ENCODE measurements at places on chromosomes 12 and 14.

DNA sequence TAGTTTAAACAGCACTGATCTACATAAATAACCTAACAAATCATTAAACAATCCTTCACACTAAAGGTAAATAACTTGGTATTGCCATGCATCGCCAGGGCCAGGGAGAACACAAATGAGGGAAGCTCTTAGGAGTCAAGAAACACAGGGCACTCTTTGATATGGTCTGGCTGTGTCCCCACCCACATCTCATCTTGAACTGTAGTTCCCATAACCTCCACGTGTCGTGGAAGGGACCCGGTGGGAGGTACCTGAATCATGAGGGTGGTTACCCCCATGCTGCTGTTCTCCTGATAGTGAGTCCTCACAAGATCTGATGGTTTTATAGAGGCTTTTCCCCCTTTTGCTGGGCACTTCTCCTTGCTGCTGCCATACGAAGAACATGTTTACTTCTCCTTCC, 17.3 kb downstream of the TMEM132D start:
- DNase-seq = no peak

DNA sequence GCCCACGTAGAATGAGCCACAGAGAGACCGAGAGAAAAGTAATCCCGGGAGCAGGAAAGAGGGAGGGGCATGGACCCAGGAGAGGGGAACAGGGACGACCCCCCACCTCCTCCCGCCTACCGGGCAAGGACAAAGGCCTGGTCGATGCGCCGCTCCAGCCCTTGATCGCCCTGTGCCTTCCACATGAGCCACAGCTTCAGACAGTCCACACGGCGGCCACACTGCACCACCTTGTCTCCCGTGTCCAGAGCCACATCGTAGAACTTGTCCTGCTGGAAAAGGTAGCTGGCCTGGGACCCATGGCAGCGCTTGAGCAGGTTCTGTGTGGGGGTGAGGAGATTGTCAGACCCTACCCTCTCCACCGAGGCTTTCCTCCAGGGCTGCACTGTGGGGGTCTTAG, 20.5 kb upstream of the ZNF740 start:
- no peak for DNase-seq

DNA sequence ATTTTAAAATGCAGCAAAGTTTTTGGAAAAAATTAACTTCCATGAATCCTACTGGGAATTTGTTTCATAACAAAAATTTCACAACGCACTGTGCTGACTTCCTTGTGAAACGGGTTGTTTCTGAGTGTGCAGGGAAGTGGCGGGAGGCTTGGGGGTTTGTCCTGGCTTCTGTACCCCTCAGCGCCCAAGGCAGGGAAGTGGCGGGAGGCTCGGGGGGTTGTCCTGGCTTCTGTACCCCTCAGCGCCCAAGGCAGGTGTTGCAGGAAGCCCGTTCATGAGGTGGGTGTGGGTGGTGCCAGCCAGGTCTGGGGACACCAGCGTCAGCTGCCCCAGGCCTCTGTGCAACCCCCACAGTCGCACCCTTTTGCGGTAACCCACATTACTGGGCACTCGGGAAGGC, 25.1 kb downstream of the ADGRD1 start:
- DNase-seq = no peak

- DNase-seq = no peak
Measured at GRCh38 chr12:93415723-93416464, 25.9 kb downstream of the UBE2N start.

DNA sequence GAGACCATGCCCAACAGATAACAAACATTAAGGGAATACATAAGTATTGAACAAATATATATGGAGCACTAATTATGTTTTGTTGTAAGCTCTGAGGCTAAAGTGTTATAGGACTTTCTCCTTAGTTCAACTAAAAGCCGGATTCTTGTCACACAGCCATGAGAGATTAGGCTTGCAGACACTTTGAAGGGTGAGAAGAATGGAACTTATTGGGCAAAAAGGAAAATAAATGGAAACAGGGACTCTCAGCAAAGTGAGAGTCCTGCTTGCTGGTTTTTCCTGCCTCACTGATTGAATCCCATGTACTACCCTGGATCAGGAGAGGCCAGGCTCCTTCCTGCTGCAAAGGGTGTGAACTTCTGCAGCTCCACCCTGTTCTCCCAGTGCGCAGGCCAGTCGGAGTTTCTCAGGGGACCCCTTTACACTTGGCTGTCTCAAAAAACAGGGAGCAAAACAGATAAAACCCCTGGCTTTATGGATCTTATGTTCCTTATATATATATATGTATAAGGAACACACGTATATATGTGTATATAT, 77.1 kb upstream of the FUT8 start:
- DNase-seq = no peak

DNA sequence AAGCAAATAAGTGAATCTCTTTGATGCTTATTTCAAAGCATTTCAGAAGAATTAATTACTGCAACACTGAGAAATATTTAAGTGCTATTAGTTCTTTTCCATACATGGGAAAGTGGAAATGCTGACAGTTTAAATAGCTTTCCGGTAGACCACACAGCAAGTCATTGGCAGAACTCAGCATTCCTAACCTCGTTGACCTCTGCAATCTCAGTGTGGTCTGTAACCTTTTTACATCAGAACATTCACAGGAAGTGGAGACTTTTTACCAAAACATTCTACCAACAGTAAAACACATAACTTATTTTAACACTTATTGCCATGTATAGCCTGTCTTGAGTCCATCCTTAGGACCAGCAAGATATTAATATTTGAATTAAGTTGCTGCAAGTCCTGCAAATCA, 249.5 kb upstream of the DCN start:
- no peak for DNase-seq

GRCh38 chr14:86756521-86757190, 1226.7 kb downstream of the FLRT2 start:
- DNase-seq = no peak

DNA sequence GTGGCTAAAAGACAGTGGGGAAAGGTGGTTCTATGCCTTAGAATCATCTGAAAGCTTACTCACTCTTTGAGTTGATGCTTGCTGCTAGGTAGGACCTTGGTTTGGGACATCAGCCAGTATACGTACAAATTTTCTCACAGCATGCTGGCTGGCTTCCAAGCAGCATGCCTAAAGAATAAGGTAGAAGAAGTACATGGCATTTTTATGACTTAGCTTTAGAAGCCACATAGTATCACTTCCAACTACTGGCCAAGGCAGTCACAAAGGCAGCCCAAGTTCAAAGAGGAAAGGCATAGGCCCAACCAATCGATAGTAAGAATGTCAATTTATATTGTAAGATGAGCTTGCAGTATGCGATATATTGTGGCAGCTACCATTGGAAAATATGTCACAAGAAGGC, 284.2 kb upstream of the CAND1 start:
- no peak for DNase-seq

- DNase-seq = no peak
Measured at GRCh38 chr12:130775953-130776856, 60.1 kb upstream of the RIMBP2 start.

DNA sequence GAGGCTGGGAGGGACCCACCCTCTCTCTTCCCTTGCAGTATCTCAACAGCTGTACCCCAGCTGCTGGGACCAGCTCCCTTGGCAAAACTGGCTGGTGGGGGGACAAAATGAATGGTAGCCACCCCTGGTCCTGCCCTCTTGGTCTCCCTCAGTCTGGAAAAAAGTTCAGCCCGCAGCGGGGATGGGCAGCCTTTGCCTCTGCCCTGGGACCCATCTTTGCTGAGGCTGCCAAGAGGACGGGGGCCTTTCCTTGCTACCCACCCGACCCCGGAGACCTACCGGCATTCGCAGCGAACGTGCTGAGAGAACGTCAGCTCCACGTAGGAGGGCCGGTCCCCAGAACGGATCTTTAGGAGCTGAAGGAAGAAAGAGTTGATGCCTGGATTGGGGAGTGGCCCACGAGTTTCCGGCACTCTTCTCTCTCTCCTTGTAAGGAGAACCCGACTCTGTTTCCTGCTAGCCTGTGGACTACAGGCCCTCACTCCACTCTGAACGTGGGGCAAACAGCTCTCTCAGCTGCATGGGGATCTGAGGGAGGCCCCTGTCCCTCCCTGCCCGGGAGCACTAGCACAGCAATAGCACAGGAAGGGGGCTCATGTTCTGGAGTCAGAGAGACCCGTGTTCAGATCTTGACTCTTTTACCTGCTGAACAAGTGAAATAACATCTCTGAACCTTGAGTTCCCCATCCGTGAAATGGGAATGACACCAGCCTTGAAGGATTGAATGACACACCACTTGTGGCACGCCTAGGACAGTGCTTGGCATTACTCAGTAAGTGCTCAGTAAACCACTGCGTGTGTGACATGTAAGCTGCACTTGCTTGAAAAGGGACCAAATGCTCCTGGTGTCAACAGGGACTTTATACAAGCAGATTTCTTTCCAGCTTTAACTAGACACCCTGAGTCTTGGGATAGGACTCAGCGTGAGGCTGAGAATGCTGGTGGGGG, 6.9 kb downstream of the PGF start:
- no peak for DNase-seq

DNA sequence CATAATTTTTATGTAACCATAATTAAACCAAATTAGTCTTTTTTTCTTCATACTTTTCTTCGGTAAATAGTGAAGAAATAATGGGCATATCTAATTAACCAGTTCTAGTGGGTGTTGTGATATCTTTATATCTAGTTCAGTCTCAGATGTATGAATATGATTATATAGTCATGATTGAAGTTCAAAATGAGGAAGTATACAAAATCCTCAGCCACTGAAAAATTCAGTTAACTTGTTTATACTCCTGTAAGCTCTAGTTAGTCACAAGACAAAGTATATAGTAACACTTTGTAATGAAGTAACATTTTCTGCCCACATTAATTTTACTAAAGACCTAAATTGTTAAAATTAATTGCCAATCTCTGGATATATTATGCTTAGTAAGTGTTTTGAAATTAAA, 46.5 kb downstream of the CAND1 start:
- no peak for DNase-seq

DNA sequence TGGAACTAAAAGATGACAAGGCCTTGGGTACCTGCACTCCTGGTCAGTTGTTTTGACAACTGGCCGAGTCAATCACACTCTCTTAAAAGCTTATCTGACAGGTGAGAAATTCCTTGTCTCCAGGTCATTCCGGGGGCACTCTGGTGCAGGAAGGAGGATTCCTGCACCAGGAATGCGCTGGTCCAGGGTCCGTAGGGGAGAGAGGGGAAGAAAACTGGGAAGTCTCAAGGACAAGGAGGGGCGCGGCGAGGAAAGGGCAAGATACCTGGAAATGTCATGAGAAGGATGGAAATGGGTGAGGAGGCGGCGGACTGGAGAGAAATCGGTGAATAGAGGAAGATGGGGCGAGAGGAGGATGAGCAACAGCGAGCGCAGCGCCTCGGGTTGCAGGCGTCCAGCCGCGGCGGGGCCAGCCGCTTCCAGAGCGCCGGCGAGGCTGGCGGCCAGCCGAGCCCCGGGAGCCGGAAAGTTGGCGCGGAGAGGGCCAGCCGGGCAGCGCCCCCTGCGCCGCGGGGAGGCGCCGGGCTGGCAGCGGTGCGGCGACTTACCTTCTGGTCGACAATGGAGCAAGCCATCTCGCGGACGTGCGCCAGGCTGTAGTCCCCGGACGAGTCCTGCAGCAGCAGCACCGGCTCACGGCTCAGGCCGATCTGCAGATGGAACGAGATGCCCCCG, 809 bp downstream of the PRKD1 start:
- DNase-seq = peak; percentile 20

DNA sequence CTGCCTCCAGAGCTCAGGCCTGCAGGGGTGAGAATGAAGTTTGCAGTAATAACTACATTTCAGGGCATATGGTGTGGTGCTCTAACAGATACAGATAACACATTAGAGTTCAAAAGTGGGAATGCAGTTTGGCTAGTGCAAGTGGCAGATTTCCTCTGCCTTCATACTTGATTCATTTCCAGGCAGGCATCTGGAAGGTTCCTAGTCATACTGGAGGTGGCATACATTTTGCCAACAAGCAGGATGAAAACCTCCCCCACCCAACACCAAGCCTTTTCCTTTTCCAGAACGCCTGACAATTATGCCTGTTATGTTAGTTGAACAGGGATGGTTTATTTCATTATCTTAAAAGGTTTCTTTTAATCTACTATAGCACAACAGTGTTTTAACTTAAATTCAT, 24.3 kb downstream of the VTI1B start:
- DNase-seq = no peak

DNA sequence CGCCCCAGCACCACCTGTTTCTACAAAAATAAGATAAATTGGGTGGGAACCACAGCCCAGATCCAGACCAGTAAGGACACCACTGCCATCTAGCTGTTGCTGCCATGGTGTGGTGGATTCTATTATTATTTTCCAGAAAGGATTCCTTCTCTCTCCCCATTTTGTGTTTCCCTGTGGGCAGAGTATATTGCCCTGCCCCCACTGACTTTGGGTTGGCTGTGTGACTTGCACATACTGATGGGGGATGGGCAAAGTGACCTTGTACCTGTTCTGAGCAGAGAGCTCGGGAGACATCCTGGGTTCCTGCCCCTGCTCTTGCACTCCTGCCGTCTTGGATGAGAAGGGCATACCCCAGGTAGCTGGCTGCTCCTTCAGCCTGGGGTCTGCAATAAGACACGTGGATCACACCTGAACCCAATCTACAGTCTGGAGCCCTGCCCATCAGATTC, 24.3 kb downstream of the MOAP1 start:
- peak; percentile 37 for DNase-seq

DNA sequence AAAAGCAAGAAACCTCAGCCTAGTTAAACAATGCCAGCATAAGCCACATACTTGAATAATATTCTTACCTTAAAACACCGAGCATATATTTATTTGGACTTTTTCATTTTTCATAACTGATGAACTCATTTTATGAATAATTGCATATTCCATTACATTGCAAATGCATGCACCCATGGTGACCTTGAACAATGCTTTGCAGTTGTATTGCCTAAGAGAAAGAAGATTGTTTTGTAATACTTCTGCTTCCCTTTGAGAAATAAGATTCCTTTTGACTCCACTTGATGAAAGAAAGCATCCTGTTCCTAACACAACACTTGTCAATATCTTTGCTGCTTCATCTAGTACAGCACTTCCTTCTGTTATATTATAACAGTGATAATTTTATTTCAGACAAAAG, 1182.2 kb downstream of the FLRT2 start:
- no peak for DNase-seq

DNA sequence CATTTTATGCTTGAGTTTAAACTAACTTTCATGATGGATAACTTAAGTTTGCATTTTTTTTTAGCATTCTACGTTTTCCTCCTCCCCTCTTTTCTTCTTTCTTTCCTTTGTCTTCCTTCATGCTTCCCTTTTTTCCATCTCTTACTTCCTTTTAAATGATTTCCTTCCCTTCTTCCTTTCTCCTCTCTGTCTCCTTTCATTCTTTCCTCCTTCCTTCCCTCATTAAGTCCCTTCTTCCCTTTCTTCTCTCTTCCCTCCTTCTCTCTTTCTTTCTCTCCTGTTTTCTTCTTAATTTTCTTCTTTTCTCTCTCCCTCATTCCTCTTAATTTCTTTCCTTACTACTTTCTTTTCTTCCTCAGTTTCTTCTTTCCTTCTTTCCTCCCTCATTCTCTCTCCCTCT, 376.0 kb downstream of the LRIG3 start:
- DNase-seq = no peak

DNA sequence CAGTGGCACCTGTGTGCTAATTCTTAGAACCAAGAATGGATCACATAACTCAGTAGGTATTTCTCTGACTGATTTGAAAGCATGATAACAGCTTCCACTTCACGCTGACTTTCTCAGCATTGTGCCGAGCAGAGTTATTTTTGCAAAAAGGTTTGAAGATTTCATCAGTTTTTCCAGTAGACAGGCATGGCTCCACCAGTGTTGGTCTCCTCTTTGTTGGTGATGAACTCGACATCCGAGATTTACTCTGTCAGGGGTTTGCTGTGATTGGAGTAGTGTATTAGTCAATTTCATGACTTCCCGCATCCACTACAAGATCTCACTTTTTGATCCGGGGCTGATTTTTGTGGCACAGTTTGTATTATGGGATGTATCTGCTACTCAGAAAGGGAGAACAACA, 85.3 kb downstream of the PRKCH start:
- DNase-seq = no peak

GRCh38 chr14:67957946-67958345, 138.4 kb downstream of the RAD51B start:
- no peak for DNase-seq

All from KBM-7 (cell line).